Activated T-helper 2 cell treated with anti-CD3 and anti-CD28 coated beads, Interferon-gamma antibody, Interleukin-2, Interleukin-4, amounts not matched to agents 10 μg/mL and 5 μg/mL and 100 μg/mL, durations not matched to agents 14 hours and 24 hours and 36 hours (primary cell): ENCODE measurements at places on chromosomes 3 and 15.

DNA sequence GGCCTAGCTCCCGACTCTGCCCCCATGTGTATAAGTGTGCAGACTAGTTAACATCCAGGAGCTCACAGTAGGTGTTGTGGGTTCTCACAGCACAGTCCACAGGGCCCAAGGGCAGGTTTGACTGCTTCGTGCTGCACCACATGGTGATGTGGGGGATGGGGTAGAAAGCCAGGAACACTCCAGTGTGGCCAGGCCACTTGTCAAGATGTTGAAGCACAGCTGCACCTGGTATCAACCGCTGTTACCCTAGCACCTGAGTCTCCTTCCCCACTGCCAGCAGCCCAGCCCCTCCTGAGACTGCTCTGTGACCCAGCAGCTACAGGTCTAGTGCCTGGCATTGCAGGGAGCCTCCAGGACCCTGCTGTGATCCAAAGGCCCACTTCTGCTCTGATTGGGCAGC, 53.4 kb downstream of the CHDH start:
- no peaks in the 10 kb centered on the region for H3K4me1 ChIP-seq
- H3K4me3 ChIP-seq = no peak overlapping the region
- peaks cover 32% of the 10 kb centered on the region for H3K27me3 ChIP-seq
- no peaks in the 10 kb centered on the region for H3K36me3 ChIP-seq
- H3K27ac ChIP-seq = no peak overlapping the region

DNA sequence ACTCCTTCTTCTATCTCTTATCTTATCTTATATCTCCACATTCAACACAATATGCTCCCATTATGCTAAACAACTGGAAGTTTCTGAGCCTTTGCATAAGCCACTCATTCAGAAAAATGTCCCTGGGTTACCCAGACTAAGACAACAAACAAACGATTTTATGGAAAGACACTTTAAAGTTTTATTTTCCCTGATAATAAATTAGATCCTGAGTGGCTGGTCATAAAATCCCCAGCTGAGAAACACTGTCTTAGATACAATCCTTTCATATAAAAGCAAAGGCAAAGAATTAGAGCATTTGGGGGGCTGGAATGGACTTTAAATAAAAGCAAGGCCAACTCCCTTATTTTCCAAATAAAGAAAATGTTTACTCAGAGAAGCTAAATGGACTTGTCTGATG, 322.3 kb downstream of the GBE1 start:
- no peaks in the 10 kb centered on the region for H3K36me3 ChIP-seq
- DNase-seq = no peak
- no peaks in the 10 kb centered on the region for H3K4me1 ChIP-seq
- no peak overlapping the region for H3K4me3 ChIP-seq

DNA sequence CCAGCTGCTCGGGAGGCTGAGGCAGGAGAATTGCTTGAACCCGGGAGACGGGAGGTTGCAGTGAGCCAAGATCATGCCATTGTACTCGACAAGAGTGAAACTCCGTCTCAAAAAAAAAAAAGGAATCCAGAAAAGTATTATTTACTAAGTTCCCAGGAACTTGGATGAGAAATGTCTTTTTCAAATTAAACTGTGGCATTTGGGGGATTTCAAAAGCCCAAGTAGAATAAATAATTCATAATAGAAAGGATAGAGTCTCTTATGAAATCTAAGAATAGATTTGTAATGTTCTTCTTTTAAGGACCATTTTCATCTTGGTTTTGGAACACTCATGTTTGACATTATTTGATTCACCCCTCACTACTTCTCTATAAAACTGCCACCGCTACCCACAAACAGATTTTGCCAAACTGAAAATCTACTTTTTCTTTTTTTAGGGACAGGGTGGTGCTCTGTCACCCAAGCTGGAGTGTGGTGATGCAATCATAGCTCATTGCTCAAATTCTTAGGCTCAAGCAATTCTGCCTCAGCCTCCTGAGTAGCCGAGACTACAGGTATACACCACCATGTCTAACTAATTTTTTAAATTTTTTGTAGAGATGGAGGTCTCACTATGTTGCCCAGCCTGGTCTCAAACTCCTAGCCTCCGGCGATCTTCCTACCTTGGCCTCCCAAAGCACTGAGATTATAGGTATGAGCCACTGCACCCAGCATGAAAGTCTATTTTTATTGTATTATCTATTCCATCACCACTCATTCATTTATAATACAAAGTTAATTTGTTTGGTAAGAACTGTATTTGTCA, 99.3 kb downstream of the SENP2 start:
- H3K27ac ChIP-seq = no peak overlapping the region
- H3K36me3 ChIP-seq = no peaks in the 10 kb centered on the region
- H3K4me1 ChIP-seq = no peaks in the 10 kb centered on the region
- peaks cover 12% of the 10 kb centered on the region for H3K27me3 ChIP-seq

GRCh38 chr3:183825456-183826161, at the start of gene MAP6D1:
MAP6D1 (minus strand) TSS chr3:183825577; CDS start chr3:183825547, 30 bp downstream.
- H3K36me3 ChIP-seq = peaks cover 14% of the 10 kb centered on the region
- H3K27ac ChIP-seq = no peak within 1 kb of the TSS
- H3K4me3 ChIP-seq = peak within 1 kb of the TSS; percentile 78
- H3K4me1 ChIP-seq = peaks cover 10% of the 10 kb centered on the region

GRCh38 chr3:115792206-115792955, 169.1 kb downstream of the GAP43 start:
- H3K4me3 ChIP-seq = peak overlapping the region; percentile 24
- H3K36me3 ChIP-seq = no peaks in the 10 kb centered on the region
- peak overlapping the region; percentile 87 for H3K27ac ChIP-seq
- H3K27me3 ChIP-seq = no peaks in the 10 kb centered on the region

DNA sequence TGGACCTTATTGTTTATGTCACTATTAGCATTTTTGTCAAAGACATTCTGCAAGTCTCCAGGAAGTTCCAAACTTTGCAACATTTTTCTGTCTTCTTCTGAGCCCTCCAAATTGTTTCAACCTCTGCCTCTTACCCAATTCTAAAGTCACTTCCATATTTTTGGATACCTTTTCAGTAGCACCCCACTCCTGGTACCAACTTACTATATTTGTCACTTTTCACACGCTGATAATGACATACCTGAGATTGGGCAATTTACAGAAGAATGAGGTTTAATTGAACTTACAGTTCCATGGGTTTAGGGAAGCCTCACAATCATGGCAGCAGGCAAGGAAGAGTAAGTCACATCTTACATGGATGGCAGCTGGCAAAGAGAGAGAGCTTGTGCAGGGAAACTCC, 1206.5 kb upstream of the EPHA6 start:
- H3K4me1 ChIP-seq = no peaks in the 10 kb centered on the region
- H3K27me3 ChIP-seq = no peaks in the 10 kb centered on the region
- H3K36me3 ChIP-seq = no peaks in the 10 kb centered on the region
- no peak overlapping the region for H3K4me3 ChIP-seq
- DNase-seq = no peak

GRCh38 chr3:69212411-69213160, 90.2 kb upstream of the LMOD3 start:
- peaks cover 41% of the 10 kb centered on the region for H3K36me3 ChIP-seq
- no peak for DNase-seq
- peak overlapping the region; percentile 26 for H3K4me3 ChIP-seq

GRCh38 chr3:51967384-51968169, at the start of gene PCBP4:
PCBP4 (minus strand) TSS chr3:51967454; CDS start chr3:51961240, 6,214 bp downstream.
- peaks cover 5% of the 10 kb centered on the region for H3K4me1 ChIP-seq
- DNase-seq = no peak
- peak within 1 kb of the TSS; percentile 64 for H3K27ac ChIP-seq
- H3K4me3 ChIP-seq = peak within 1 kb of the TSS; percentile 85
- H3K36me3 ChIP-seq = peaks cover 6% of the 10 kb centered on the region
- H3K27me3 ChIP-seq = no peaks in the 10 kb centered on the region

DNA sequence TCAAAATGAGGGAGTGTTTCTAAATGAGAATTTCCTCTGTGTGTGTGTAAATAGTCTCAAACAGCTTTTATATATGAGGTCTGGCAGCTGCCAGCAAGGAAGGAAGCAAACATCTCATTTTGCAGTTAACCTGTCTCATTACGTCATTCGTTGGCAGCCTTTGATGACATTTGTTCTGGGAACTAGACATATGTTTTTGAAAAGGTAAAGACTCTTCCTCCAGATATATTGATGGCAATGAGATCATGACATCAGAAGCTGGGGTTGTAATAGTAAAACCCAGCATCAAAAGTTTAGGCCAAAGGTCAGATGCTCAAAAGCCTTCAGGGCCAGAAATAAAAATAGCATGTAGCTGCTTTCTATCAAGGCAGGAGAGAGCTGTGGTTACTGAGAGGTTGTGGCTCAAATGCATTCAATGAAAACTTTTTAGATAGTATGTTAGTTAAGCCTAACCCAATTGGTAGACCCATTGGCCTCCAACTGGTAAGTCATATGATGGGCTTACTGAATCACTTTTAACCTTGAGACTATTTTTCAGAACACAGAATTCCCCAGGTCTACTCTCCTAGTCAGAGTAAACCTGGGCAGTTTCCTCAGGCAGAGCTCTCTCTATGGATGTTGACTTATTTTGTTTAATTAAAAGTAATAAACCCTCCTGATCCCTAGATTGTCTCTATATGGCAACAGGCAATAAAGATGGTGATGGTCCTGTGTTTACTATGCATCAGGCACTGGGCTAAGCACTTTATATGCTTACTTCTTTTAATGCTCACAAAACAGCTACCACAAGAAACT, 386.5 kb upstream of the CFAP20DC start:
- no peak overlapping the region for H3K4me3 ChIP-seq
- peaks cover 4% of the 10 kb centered on the region for H3K4me1 ChIP-seq
- H3K27me3 ChIP-seq = no peaks in the 10 kb centered on the region
- peaks cover 14% of the 10 kb centered on the region for H3K36me3 ChIP-seq
- no peak overlapping the region for H3K27ac ChIP-seq

DNA sequence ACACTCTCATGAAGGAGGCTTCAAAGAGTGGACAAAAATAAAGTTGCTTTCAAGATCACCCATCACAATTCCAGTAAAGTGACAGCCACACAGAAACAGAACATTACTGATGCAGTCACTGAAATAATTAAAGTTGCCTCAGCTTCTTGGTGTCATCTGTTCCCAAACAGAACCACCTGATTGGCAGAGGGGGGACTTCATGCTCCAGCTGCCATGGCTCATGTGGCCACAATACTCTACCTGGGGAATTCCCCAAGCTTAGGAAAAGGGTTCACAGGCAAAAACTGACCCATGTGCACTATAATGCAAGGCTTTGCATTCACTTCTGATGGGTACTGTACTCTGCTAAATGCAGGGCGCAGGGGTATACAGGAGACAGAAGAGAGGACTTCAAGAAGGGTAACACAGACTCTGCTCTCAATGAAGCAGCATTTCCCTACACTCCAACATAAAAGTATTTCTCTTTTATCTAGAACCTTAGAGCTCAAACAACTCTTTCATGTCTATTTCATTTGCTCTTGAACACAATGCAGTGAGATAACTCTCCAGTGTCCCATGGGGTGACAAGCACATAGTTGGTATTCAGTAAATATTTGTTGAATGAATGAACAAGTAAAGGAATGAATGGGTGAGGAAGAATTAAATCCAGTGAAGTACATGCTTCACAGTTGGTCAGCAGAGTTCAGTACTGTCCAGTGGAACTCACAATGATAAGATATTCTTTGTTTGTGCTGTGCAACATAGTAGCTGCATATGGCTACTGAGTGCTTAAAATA, 8.6 kb upstream of the CTNNB1 start:
- H3K36me3 ChIP-seq = no peaks in the 10 kb centered on the region
- DNase-seq = no peak
- no peak overlapping the region for H3K4me3 ChIP-seq
- H3K27me3 ChIP-seq = peaks cover 25% of the 10 kb centered on the region

- H3K36me3 ChIP-seq = no peaks in the 10 kb centered on the region
- H3K27me3 ChIP-seq = peaks cover 27% of the 10 kb centered on the region
- DNase-seq = no peak
- no peak overlapping the region for H3K4me3 ChIP-seq
- H3K4me1 ChIP-seq = no peaks in the 10 kb centered on the region
Observed at GRCh38 chr15:70875001-70875782, 17.0 kb downstream of the THAP10 start.

- no peaks in the 10 kb centered on the region for H3K27me3 ChIP-seq
- no peaks in the 10 kb centered on the region for H3K36me3 ChIP-seq
- H3K4me3 ChIP-seq = no peak overlapping the region
- H3K4me1 ChIP-seq = no peaks in the 10 kb centered on the region
Observed at GRCh38 chr3:24773798-24774197, 279.1 kb upstream of the THRB start.

GRCh38 chr3:63400246-63400860, 122.2 kb downstream of the SYNPR start:
- no peak for DNase-seq
- H3K36me3 ChIP-seq = no peaks in the 10 kb centered on the region
- no peak overlapping the region for H3K4me3 ChIP-seq
